Osteocyte (in vitro differentiated cells): ENCODE measurements at places on chromosomes 16 and 17. TPM values are rescaled to one million over a fixed set of nuclear protein-coding genes. Genes with fewer than 3 reads are reported as not detected.

DNA sequence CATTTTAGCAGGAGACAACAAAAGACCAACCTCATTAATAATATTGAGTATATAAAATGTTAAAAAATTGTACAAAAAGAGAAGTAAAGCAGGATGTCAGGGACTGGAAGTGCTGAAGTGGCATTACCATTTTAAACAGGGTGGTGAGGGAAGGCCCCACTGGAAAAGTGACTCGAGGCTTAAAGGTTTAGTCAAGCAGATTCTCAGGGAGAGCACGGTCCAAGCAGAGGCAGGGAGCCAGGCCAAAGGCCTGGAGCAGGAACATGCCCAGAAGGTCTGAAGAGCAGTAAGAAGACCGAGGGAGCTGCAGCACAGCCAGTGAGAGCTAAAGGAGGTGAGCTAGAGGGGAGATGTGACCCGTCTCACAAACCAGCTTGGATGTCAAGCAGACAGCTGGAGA lies 7.6 kb downstream of the XPO6 start:
- DNase-seq, result no peak
- peaks cover 12% of the 10 kb centered on the region for H3K4me1 ChIP-seq
- H3K27ac ChIP-seq, result no peak overlapping the region
- no peak overlapping the region for H3K4me3 ChIP-seq

ABAT gene
- 2.7 and 3.0 TPM in 2 replicates for total RNA-seq

SLC16A13 gene
- total RNA-seq, result 4.4 and 7.9 TPM in 2 replicates

DNA sequence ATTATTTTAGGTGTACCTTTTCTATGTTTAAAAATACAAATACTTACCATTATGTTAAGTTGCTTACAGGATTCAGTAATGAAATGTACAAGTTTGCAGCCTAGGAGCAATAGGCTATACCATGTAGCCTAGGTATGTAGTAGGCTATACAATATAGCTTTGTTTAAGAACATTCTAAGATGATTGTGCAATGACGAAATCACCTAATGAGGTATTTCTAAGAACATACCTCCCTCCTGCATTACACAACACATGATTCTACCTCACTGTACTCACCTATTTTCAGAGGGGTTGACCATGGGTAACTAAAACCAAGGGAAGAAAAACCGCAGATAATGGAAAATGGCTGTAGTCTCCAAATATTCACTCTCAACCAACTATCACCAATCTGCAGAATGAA lies 35.3 kb upstream of the TBC1D3K start:
- H3K4me1 ChIP-seq, result no peaks in the 10 kb centered on the region
- no peaks in the 10 kb centered on the region for H3K36me3 ChIP-seq
- H3K27ac ChIP-seq, result no peak overlapping the region
- H3K27me3 ChIP-seq, result no peaks in the 10 kb centered on the region
- no peak for DNase-seq
- no peak overlapping the region for H3K4me3 ChIP-seq

GRCh38 chr17:41651625-41652460 lies 27.5 kb upstream of the KRT17 start:
- no peaks in the 10 kb centered on the region for H3K27me3 ChIP-seq
- H3K4me3 ChIP-seq, result no peak overlapping the region
- H3K27ac ChIP-seq, result no peak overlapping the region
- no peak for DNase-seq

GRCh38 chr17:83100853-83101391 lies 21.5 kb downstream of the METRNL start:
- peaks cover 67% of the 10 kb centered on the region for H3K4me1 ChIP-seq

SARM1 gene
- 27.8 and 31.7 TPM in 2 replicates for total RNA-seq

DNA sequence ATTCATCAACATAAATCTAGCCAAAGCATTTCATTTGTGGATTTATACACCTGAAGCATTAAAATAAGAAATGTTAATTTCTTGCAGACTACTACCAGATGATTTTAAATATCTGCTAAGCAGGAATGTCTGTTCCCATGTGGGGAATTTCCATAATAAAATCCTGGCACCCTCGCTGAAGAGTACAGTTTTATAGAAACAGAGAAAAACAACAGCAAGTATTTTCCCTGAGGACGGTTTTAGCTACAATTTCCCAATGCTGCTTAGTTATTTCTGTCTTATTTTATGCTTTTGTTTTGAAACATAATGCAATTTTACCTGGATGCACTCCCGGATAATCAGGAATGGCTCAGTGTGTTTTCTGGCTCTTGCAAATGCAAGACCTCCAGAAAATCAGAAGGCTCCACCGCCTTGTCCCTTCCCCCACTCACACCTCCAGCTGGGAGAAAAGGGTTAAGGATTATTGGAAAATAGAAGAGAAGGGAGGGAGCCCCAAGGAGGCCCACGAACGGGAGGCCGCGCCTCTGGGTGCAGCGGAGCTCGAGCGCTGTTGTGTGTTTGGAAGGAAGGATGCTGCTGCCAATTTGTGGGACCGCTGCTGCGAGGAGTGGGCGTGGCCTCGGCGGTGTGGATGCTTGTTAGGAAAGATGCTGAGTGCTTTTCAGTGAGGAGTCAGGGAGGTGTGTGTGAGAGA lies at the start of gene CNTNAP4:
Gene CNTNAP4 (plus strand): TSS at position 657 of the 694 bp plus-strand sequence. CDS start 262 bp downstream, outside the sequence.
- peaks cover 4% of the 10 kb centered on the region for H3K27me3 ChIP-seq
- no peak within 1 kb of the TSS for H3K27ac ChIP-seq
- H3K4me1 ChIP-seq, result no peaks in the 10 kb centered on the region
- DNase-seq, result no peak

DNA sequence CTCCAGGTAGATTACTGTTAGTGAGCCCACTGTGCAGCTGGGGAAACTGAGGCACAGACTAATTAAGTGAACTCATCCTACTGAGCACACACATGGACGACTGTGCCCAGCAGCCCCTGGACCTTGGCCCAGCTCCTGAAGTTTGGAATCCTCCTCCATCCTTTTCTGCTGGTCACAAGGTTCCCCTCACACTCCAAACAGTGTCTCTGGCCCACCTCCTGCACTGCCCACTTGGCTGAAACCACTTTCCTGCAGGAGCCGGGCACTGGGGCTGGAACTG lies 3.6 kb downstream of the RHBDF2 start:
- H3K36me3 ChIP-seq, result no peaks in the 10 kb centered on the region
- no peaks in the 10 kb centered on the region for H3K27me3 ChIP-seq
- peak overlapping the region; percentile 85 for H3K27ac ChIP-seq
- H3K4me1 ChIP-seq, result peaks cover 69% of the 10 kb centered on the region
- peak overlapping the region; percentile 41 for H3K4me3 ChIP-seq

TAT gene
- not detected in 2 replicates for total RNA-seq

DNA sequence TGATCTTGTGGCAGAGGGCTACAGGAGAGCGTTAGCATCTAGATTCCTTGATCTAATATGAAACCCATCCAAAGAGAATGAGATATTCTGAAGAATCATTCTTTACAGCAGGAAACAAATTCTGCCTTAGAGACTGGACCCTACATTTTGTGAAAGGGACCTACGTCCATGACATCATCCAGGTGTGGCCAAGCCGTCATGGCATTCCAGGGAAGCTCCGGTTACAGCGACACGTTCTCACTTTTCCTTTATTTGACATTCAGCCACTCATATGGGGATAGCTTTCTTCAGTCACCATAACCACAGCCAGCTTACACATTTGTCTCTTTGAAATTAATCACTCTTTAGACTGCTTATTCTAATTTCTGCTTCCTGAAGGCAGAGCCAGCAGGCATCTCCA lies 408.1 kb downstream of the XYLT1 start:
- H3K27me3 ChIP-seq, result no peaks in the 10 kb centered on the region
- no peaks in the 10 kb centered on the region for H3K4me1 ChIP-seq
- DNase-seq, result no peak
- no peaks in the 10 kb centered on the region for H3K36me3 ChIP-seq
- no peak overlapping the region for H3K27ac ChIP-seq
- no peak overlapping the region for H3K4me3 ChIP-seq

DNA sequence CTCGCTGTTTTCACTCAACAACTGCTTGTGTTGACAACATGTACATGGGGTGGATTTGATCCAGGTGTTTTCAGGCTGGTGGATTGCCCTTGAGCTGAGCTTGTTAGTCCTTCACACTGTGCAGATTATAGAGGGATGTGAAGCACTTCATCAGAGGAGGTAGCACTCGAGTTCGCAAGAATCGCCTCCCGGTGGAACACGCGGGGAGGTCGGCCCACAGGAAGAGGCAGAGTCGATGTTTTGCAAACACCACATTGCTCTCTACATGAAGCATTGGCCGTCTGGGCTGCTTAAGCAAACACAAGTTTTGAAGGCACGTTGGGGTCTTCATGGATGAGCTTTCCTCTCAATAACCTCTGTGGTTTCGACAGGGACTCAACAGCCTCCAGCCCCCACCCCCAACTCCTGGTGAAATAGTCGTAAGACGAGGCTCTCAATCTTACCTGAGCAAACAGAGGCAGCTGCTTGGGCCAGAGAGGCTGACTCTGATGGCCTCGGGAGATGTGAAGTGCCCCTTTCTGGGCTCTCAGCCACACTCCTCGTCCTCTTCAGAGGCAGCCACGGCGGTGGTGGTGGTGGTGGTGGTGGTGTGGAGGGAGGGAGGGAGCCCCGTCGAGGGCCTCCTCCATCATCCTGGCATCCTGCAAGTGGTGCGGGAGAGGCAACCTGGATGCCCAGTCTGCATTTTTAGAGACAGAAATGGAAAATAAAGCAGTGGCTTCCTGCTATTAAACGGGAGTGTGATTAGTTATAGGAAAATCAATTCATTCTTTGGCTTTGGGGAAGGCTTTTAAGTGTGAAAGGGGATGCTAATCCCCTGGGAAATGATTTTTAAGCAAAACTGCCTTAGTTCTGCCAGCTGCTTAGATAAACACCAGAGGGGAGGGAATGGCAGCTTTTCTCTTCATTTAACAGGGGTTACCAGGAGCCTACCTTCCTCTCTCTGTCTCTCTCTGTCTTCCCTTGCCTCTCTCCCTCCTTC lies 552.5 kb upstream of the EEF2KMT start:
- no peaks in the 10 kb centered on the region for H3K27me3 ChIP-seq
- no peak overlapping the region for H3K27ac ChIP-seq
- H3K4me3 ChIP-seq, result no peak overlapping the region

DNA sequence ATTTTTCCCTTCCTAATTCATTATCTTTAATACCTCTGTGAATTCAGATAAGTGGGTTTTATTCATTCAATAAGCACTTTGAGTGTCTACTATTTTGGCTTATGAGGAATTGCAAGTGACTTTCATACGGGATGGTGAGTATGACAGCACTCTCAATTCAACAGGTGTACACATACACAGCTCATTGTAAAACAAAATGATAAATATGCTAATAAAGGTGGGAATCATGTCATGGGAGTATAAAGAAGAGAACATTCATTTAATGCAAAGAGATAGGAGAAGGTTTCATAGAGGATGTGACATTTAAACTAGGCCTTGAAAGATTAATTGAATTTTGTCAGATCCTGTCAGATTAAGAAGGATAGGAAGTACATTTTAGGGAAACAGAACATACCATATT lies 19.4 kb downstream of the NACA2 start:
- H3K4me3 ChIP-seq, result no peak overlapping the region
- no peaks in the 10 kb centered on the region for H3K36me3 ChIP-seq
- H3K4me1 ChIP-seq, result peaks cover 3% of the 10 kb centered on the region
- peaks cover 14% of the 10 kb centered on the region for H3K27me3 ChIP-seq

GRCh38 chr17:35088881-35089585 lies 25.5 kb upstream of the RFFL start:
- peak overlapping the region; percentile 88 for H3K4me3 ChIP-seq
- peak; percentile 95 for DNase-seq
- no peaks in the 10 kb centered on the region for H3K36me3 ChIP-seq
- H3K27me3 ChIP-seq, result no peaks in the 10 kb centered on the region

- DNase-seq, result no peak
- no peak overlapping the region for H3K27ac ChIP-seq
- no peaks in the 10 kb centered on the region for H3K27me3 ChIP-seq
- H3K4me3 ChIP-seq, result no peak overlapping the region
- peaks cover 31% of the 10 kb centered on the region for H3K36me3 ChIP-seq
These were observed 27.9 kb downstream of the SLFN12 start for GRCh38 chr17:35404360-35404759.

GRCh38 chr17:10620823-10621222 lies 36.3 kb downstream of the MYH3 start:
- H3K4me3 ChIP-seq, result no peak overlapping the region
- H3K27ac ChIP-seq, result no peak overlapping the region
- DNase-seq, result no peak

GRCh38 chr16:70162041-70162451 lies 11.5 kb upstream of the CLEC18C start:
- H3K36me3 ChIP-seq, result peaks cover 11% of the 10 kb centered on the region
- no peak overlapping the region for H3K27ac ChIP-seq
- H3K4me1 ChIP-seq, result peaks cover 1% of the 10 kb centered on the region
- no peak for DNase-seq
- H3K4me3 ChIP-seq, result no peak overlapping the region

- no peak for DNase-seq
- H3K4me3 ChIP-seq, result no peak overlapping the region
- H3K36me3 ChIP-seq, result peaks cover 11% of the 10 kb centered on the region
These were observed 6.8 kb upstream of the WDR45B start for GRCh38 chr17:82655038-82655479.

DNA sequence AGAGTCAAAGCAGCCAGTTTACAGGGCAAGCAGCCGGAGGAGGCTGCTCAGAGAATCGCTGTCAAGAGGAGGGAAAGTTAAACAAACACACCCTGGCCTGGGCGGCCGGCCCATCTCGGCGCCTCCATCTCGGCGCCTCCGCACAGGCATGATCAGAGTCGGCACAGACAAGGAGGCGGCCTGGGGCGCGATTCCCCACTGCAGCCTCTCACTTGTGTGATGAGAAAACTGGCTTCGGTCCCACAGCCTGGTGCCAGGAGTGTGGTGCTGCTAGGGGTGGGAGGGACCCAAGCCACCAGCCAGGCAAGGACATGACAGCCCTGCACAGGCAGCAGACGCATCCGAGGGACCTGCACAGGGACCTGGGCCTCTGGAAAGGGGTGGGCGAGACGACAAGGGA lies 17.7 kb downstream of the SLC38A10 start:
- H3K27me3 ChIP-seq, result no peaks in the 10 kb centered on the region
- H3K4me1 ChIP-seq, result no peaks in the 10 kb centered on the region
- H3K27ac ChIP-seq, result no peak overlapping the region

- H3K4me3 ChIP-seq, result no peak overlapping the region
- DNase-seq, result peak; percentile 84
- H3K27me3 ChIP-seq, result no peaks in the 10 kb centered on the region
These were observed 29.3 kb downstream of the UNC13D start for GRCh38 chr17:75814900-75815373.

KRT39 gene
- not detected in 2 replicates for total RNA-seq

DNA sequence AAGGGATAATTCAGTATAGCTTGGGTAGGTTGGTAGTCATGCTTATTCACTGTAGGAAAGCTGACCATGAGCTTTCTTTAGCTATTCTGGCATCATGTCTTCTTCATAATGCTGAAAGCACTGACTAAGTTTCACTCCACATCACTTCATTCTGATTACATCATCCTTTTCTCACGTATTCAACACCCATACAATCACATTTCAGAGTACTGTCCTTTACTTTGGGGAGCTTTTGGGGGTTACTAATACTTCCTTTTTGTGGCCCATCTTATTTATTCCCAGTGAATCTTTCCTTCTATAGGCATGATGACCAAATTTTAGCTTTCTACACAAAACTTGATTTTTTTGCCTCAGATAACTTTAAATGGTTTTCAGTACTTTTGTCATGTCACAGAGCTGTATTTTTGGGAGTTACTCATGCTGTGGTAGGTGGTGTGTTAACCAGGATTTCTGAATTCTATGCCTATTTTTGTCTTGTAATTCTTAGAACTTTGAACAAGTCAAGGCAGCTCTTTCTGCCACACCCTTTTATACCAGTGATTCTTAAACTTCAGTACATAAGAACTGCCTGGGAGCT lies 23.5 kb downstream of the TADA2A start:
- DNase-seq, result no peak

SLC52A1 gene
- total RNA-seq, result not detected in 2 replicates

RMI2 gene
- total RNA-seq, result 4.1 and 5.1 TPM in 2 replicates
